Brain pericyte (primary cell): ENCODE measurements at places on chromosomes 1 and 21.

- DNase-seq = no peak
Measured at GRCh38 chr21:43585514-43585913, 73.8 kb downstream of the HSF2BP start.

DNA sequence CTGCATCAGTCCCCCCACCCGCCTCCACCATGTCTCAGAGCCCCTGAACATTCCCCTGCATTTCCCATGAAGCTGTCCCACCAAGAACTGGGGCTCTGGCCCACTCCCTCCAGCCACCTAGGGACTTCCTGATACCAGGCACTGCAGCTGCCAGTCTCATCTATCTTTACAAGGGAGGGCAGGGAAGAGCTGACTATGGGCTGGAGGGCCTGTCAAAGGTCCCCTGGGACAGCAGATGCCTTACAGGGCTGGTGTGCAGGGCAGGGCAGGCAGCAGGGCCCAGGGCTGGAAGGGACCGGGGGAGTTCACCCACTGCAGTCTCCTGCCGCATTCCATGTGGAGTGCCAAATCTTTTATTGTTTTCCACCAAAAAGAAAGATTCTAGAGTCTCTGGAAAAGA lies 17.6 kb downstream of the SHISA4 start:
- no peak for DNase-seq

DNA sequence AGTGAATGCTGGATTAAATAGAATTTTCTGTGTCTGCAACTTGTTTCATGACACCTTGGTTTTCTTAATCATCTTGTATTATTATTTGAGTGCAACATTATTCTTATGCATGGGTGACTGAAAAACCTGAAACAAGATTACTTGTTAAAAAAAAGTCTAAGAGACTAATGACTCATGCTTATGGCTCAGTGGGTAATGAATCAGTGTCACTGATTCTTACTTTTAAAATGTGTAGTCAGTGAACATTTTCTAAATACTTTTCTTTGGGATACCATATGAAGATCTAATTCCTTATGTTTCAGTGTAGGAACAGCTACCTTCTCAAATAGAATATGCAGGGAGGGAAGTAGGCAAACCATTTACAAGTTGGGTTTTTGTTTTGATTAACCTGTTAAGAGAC lies 65.5 kb downstream of the PRKAA2 start:
- no peak for DNase-seq

DNA sequence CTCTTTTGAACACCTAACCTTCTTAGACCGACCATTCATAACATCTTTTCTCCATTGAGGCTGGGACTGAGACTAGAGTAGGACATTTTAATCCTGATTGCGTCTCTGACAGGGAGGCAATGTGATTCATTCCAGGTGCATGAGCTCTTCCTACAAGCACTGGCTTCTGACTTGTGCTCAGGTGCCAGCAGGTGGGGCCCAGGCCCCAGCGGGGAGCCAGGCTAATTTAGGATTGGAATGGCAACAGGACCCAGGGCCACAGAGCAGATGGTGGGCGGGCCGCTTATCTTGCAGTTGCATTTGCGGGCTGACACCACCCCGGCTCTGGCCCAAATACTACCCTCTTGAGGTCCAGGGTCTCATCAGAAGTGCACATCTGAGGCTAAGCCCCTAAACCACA lies 4.1 kb downstream of the GPA33 start:
- no peak for DNase-seq

- DNase-seq = no peak
Measured at GRCh38 chr1:89630048-89630447, 2.9 kb upstream of the LRRC8C start.

- no peak for DNase-seq
Measured at GRCh38 chr21:44691686-44692085, 5.3 kb upstream of the KRTAP10-12 start.

DNA sequence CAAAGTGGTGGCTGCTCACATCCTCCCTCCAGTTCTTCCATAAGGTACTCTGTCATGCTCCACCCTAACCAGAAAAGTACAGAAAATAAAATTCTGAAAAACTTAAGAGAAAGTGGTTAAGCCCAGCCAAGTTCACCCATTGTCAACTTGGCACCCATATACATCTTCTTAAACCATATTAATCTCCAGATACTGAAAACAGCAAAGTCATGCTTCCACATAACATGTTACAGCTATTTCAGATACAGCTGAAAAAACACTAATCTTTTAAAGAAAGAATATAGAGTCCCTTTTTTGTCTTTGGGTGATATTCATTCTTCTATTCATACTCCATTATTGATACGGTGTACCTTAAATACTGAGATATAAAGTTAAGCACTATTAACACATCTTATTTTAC lies 577.8 kb downstream of the KCNT2 start:
- DNase-seq = no peak

DNA sequence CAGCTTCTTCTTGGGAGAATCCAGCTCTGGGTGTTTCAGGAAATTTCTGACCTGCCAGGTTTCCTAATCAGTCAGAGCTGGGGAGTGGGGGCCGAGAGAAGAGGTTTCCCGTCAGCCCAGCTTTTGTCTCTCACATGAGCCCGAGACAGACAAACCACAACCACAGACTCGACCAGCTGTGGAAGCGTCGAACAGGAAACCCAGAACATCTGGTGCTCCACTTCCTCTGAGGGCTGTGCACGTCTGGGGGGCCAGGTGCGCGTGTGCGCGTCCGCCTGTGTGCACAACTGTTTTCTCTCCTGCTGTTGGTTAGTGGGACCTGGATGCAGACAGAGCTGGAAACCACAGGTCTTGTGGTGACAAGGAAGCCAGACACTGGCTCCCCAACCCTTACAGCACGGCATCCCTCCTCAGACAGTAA lies 113.0 kb upstream of the SLC25A33 start:
- DNase-seq = no peak

- DNase-seq = no peak
Measured at GRCh38 chr21:44653123-44653522, 1.3 kb downstream of the KRTAP12-4 start.

DNA sequence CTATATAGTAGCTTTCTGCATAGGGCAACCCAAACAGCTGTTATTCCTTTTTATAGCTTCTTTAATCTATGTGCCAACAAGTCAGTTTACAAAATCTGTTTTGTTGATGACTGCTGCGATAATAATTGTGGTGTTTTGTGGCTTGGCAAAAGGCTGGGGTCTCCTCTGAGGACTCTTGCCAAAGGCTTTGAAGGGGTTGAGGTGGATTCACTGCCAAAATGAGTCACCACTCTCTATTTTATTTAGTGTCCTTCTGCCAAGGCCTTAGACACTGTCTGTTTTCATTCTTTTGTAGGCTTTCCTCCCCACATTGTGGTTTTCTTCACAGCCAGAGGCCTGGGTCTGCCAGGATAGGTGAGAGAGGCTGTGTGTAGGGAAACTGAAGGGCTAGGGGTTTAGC lies 161.8 kb downstream of the NFIA start:
- peak; percentile 55 for DNase-seq

GRCh38 chr1:31744165-31744888 lies 19.8 kb downstream of the ADGRB2 start:
- no peak for DNase-seq

- DNase-seq = no peak
Measured at GRCh38 chr1:28566931-28567330, 14.0 kb downstream of the TRNAU1AP start.

DNA sequence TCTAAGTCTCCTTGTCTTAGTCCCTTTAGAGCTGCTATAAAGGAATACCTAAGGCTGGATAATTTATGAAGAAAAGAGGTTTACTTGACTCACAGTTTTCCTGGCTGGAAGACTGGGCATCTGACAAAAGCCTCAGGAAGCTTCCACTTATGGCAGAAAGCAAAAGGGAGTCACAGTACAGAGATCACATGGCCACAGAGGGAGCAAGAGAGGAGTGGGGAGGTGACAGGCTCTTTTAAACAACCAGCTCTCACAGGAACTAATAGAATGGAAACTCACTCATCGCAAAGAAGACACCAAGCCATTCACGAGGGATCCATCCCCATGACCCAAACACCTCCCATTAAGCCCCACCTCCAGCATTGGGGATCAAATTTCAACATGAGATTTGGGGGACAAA lies 68.8 kb downstream of the DDAH1 start:
- no peak for DNase-seq

- DNase-seq = no peak
Measured at GRCh38 chr1:40014812-40015594, 25.5 kb upstream of the CAP1 start.

- no peak for DNase-seq
Measured at GRCh38 chr21:46324390-46325072, 575 bp downstream of the PCNT start.

DNA sequence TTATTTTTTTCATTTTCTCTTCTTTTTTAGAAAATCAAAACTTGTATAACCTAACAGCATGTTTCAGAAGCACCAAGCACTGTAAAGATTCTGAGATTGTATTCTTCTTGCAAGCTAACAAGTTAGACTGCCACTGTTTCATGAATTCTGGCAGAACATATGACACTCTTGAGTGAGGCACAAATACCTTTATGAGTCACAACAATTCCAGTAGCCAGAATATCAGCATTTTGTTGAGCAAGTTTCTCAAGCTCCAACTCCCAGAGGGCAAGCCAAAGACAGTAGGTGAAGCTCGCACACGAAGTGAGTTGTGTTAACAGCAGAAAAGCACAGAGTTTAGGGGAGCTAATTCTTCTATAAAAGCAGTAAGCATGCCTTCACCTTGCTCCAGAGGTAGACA lies 268.8 kb upstream of the NCAM2 start:
- no peak for DNase-seq

GRCh38 chr1:48988633-48989197 lies 212.0 kb upstream of the BEND5 start:
- no peak for DNase-seq

- no peak for DNase-seq
Measured at GRCh38 chr1:175193527-175193910, 943 bp upstream of the KIAA0040 start.
